Fibroblast of skin of left quadriceps (primary cell): ENCODE measurements at places on chromosomes 16 and 17.

DNA sequence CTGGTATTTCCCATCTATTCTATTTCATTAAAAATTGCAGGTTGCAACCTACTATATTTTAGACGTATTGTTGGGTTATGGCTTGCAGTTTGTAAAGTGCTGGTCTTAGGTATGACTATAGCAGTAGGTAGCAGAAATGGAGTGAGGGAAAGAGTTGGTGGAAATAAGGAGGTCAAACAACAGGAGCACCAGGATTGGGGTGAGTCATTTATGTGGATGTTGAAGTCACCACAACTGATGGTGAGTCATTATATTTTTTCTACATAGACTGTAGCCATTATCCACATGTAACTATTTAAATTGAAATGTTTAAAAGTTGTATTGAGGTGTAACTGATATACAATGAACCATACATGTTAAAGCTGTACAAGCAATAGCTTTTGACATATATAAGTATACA is 25.0 kb upstream of the HS3ST3A1 start:
- peak; percentile 53 for DNase-seq

DNA sequence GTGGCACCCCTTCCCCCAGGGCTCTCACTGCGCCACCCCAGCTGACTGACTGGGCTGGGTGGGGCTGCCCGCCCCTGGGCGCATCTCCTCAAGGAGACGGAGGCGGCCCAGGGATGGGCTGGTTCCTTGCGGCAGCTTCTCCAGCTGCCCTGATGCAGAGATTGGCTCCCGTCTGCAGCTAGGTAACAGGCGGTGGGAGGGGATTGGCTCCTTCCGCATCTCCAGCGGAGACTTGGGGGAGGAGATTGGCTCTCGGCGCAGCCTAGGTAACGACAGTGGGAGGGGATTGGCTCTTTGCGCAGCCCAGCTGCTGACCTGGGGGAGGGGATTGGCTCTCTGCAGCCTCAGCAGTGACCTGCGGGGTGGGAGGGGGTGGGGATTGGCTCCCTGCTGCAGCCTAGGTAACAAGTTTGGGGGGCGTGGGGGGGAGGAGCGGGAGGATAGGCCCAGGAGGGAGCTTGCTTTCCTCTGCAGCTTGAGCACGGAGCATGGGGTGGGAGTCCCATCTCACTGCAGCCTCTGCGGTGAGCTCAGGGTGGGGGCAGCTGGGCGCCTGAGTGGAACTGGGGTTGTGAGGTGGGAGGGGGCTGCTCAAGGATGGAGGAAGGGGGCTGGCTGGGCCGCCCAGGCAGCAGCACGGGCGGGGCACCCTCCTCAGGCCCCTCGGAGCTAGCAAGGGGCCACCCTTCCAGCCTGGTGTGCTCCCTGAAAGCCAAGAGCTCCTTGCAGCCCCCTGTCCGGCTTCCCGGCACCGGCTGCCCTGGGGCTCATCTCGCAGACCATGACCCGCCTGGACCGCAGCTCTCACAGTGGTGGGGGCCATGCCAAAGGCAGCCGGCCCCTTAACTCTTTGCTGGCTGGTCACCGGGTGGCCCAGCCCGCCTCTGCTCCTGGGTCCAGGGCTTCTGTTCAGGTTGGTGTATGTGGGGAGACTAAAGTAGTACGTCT is 6.4 kb downstream of the NFE2L1 start:
- DNase-seq, result no peak

GRCh38 chr17:732067-732901 is at the start of gene TLCD3A:
Gene TLCD3A, plus strand, starts transcription at chr17:732596. Its CDS starts 52 bp downstream, at chr17:732648.
- DNase-seq, result peak; percentile 43

DNA sequence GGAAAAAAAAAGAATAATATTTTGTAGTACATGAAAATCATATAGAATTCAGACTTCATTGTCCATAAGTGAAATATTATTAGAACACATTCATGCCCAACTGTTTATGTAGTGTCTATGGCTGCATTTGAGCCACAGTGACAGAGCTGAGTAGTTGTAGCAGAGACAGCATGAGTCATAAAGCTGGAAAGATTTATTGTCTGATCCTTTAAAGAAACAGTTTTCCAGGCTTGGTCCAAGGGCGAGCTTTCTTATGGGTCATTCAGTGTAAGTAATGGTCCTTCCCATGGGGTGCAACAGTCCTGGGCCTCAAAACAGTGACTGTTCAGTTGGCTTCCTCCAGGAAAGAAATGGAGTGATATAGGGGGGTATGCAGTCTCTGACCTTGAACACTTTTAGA is 260.2 kb downstream of the HS3ST4 start:
- DNase-seq, result no peak

- DNase-seq, result peak; percentile 50
Measured at GRCh38 chr17:66952031-66952524, 12.4 kb upstream of the CACNG4 start.

DNA sequence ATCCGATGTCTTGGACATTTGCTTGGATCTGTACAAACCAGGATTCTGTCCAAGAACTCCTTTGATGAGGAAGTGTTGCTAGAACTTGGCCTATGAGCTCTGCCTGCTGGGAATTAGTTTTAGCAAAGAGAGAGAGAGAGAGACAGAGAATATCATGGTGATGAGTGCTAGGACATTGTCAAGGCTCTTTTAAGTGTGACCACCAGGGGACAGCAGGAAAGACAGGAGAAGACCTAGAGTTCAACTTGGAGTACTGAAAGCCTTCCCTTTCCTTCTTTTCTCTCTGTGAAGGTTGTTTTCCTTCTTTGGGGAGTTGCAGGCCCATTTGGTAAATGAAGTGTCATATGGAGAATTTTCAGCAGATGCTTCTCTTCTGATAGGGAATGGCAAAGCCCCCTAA is 389.2 kb upstream of the HSBP1 start:
- DNase-seq, result no peak

DNA sequence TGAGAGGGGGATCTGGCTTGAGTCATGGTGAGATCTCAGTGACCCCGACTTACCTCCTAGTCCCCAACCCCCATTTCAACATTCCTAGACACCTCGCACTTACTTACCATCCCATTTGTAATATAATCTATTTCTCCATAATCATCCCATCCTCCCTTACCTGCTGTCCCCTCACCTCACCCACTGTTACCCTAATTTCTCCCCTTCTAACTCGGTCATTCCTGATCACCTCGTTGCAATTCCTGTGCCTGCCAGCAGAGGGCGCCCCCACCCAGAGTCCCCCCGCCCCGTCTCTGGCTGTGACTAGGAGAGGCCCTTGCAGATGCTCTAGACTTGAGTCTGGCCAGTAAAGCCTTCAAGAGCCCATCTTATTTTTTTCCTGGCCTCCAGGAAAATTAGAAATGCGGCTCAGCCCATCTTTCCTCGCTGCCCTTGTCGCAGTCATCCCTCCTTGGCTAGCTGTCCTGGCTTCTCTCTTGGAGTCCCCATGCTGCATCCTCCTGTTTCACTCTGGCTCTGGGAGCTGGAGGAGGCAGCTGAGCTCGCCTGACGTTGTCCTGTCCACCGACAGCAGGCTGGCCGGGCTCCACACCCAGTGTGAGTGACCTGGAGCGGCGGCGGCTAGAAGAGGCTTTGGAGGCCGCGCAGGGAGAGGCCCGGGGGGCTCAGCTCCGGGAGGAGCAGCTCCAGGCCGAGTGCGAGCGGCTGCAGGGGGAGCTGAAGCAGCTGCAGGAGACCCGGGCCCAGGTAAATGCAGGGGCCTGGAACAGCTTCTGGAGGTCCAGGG is 5.0 kb downstream of the TBKBP1 start:
- no peak for DNase-seq

DNA sequence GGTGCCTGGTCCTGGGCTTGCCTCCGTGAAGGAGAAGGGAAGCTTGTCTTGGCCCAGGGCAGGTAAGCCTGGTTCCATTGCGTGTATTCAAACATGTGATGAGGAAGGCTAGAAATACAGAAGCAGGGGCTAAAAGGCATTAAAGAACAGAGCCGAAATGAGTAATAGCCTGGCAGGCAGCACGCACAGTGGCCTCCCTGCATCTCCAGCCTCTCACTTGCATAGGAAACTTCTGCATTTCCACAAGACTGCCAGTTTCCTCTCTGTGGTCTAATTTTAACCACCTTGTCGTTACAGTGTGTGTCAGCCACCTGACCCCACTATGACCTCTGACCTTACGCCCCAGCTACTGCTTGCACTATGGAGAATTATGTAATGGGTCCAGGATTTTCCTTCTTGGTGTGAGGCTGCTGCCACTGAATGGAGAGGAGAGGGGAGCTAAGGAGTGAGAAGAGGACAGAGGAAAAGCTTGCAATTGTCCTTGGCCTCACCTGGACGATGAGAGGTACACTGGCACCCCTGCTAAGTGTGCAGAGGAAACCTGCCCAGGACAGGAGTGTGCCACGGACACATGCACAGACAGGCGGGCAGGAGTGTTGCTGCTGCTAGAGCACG is 32.8 kb downstream of the HIC1 start:
- DNase-seq, result no peak

DNA sequence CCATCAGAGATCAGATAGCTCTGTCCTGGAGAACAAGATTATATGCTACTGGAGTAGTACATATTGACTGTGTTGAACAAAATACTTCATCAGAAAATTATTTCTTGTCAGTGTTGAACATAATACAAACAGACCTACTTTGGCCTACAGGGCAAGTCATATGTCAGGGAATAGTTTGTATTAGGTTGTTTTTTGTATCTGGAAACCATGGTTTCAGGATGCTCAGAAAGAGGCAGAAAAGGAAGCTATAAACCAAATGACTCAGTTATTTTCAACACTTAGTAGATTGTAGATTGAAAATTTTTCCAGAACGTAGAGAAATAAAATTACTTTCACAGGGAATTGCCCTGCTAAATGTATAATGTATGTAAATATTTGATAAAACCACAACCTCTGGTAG is 198.4 kb downstream of the CYB561 start:
- DNase-seq, result no peak

- no peak for DNase-seq
Measured at GRCh38 chr17:31653691-31654090, 205.4 kb downstream of the COPRS start.

DNA sequence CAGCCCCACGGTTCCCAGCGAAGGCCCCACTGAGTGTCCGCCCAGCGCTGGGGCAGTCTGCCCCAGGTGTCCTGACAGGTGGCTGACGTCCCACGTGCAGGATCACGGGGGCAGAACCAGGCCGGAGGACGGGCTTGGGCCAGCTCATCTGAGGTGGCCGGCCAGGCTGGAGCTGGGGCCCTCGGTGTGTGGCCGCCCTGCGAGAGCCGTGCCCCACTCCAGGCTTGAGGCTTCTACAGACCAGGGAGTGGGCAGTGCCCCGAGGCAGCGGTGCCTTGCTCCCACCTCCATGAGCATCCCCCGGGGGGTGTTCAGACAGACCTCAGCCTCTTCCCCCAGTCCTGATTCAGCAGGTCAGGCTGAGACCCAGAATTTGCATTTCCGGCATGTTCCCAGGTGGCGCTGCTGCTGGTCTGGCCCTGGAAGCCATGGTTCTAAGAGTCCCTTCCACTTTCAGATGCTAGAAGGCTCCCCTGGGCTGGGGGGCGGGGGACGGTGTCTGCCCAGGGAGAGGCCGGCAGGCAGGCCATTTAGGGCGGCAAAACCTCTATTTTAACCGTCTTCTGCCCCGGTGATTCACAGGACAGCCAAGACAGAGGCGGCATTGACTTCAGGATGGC is 35.4 kb upstream of the PABPN1L start:
- no peak for DNase-seq

GRCh38 chr16:12600536-12601256 is 203.0 kb downstream of the CPPED1 start:
- no peak for DNase-seq

- no peak for DNase-seq
Measured at GRCh38 chr17:62321451-62321850, 58.9 kb upstream of the EFCAB3 start.

- DNase-seq, result no peak
Measured at GRCh38 chr17:28737770-28738679, 5.8 kb upstream of the TRAF4 start.

DNA sequence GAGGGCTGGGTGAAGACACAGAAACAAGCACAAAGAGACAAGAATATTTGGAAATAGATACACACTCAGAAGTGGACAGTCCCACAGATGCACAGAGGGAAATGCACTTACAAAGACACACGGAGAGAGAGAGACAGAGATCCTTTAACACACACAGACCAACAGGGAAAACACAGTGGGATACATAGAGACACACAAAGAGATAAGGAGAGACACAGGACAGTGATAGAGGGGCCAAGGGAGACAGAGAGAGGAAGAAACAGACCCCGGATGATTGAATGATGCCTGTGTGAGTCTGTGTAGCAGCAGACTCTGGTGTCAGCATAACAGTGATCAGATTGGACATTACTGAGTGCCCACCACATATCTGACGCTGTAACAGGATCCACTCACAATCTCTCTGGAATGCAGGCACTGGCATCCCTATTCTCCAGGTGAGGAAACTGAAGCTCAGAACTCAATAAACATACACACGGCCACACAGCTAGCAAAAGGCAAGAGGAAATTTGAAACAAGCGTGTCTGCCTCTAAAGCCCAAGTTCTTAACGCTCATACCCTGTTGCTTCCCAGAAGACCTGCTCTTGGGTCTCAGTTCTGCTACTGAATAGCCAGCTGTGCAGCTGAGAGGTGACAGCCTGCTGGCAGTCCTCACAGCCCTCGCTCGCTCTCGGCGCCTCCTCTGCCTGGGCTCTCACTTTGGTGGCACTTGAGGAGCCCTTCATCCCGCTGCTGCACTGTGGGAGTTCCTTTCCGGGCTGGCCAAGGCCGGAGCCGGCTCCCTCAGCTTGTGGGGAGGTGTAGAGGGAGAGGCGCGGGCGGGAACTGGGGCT is 186.3 kb upstream of the NLRP1 start:
- DNase-seq, result no peak

GRCh38 chr16:35182943-35183550 is 1723.6 kb downstream of the TP53TG3F start:
- no peak for DNase-seq

DNA sequence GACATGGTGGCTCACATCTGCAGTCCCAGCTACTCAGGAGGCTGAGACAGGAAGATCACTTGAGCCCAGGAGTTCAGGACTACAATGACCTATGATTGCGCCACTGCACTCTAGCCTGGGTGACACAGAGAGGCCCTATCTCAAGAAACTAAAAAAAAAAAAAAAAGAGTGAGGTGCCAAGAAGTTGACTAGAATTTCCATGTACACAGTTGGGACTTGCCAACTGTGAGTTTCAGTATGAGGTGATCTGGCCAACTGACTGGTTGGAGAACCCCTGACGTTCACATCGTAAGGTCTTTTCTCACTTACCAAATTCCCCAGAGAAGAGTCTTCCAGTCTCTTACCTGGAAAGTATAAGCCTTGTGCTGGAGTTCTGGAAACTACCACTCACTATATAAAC is 3.1 kb upstream of the MED11 start:
- no peak for DNase-seq

- no peak for DNase-seq
Measured at GRCh38 chr16:28879261-28879840, 1.1 kb downstream of the ATP2A1 start.
